Activated T-cell treated with anti-CD3 and anti-CD28 coated beads, Interleukin-2, amount 50 U/mL, for 72 hours (primary cell): ENCODE measurements at places on chromosomes 12 and 14. TPM values are rescaled to one million over a fixed set of nuclear protein-coding genes. Genes with fewer than 3 reads are reported as not detected.
A peak's percentile ranks its signal among the peaks of the same experiment; 100 is the strongest.

DNA sequence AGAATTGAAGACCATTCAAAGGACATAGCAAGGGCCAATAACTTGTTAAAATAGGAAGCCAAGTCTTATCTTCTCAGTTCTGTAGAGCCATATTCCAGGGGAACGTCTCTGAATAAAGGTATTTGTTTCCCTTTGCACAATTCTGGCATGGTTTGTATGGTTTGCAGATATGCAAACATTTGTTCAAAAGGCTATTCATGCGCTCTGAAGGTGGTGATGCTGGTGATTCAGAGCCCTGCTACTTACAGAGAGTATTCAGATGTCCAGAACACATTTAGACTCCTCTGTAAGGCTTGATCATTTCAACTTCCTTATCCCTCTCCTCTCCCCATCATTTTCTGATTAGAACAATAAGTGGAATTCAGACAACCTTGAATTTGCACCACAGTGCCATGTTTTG is 35.9 kb downstream of the SLC4A8 start:
- no peak overlapping the region for H3K4me3 ChIP-seq
- no peak overlapping the region for H3K27ac ChIP-seq
- H3K4me1 ChIP-seq, result no peaks in the 10 kb centered on the region
- no peak for DNase-seq
- no peaks in the 10 kb centered on the region for H3K27me3 ChIP-seq

GRCh38 chr14:52089218-52089617 is 20.4 kb upstream of the NID2 start:
- H3K27ac ChIP-seq, result no peak overlapping the region
- H3K27me3 ChIP-seq, result peaks cover 12% of the 10 kb centered on the region
- peaks cover 3% of the 10 kb centered on the region for H3K36me3 ChIP-seq
- H3K4me3 ChIP-seq, result no peak overlapping the region
- no peaks in the 10 kb centered on the region for H3K4me1 ChIP-seq
- no peak for DNase-seq

DNA sequence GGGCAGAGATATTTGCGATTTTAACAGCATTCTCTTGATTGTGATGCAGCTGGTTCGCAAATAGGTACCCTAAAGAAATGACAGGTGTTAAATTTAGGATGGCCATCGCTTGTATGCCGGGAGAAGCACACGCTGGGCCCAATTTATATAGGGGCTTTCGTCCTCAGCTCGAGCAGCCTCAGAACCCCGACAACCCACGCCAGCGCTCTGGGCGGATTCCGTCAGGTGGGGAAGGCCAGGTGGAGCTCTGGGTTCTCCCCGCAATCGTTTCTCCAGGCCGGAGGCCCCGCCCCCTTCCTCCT is 271 bp upstream of the PSEN1 start:
- peak overlapping the region; percentile 90 for H3K4me3 ChIP-seq
- H3K36me3 ChIP-seq, result peaks cover 9% of the 10 kb centered on the region
- H3K27ac ChIP-seq, result peak overlapping the region; percentile 98
- no peak for DNase-seq
- peaks cover 24% of the 10 kb centered on the region for H3K4me1 ChIP-seq

- no peak overlapping the region for H3K27ac ChIP-seq
- no peaks in the 10 kb centered on the region for H3K27me3 ChIP-seq
- peaks cover 8% of the 10 kb centered on the region for H3K36me3 ChIP-seq
- no peak for DNase-seq
Measured at GRCh38 chr12:70264067-70264867, 21.0 kb downstream of the CNOT2 start.

GRCh38 chr14:69741055-69741454 is 25.9 kb upstream of the SRSF5 start:
- H3K27ac ChIP-seq, result no peak overlapping the region
- no peak overlapping the region for H3K4me3 ChIP-seq
- no peak for DNase-seq
- peaks cover 2% of the 10 kb centered on the region for H3K36me3 ChIP-seq
- H3K27me3 ChIP-seq, result no peaks in the 10 kb centered on the region

LHX5 gene
- 0.07 TPM for total RNA-seq

DNA sequence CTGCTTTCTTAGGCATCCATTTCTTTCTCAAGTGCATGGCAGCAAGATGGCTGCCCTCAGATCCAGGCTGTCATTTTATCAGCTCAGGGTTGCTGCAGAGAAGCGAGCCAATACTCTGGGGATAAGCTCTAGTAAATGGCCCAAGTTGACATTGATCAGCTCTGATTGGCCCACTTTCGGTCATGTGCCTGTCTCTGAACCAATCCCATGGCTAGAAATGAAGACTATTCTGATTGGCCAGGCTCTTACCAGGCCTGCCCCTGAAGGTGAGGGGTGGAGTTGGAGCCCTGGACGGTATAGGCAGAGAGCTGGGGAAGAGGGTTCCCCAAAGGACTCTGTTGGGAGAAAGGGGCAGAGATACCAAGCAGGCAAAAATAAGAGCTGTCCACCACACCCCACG is 41.4 kb downstream of the MYO1H start:
- H3K27ac ChIP-seq, result no peak overlapping the region
- DNase-seq, result no peak
- no peaks in the 10 kb centered on the region for H3K36me3 ChIP-seq
- H3K27me3 ChIP-seq, result peaks cover 37% of the 10 kb centered on the region

- peaks cover 3% of the 10 kb centered on the region for H3K36me3 ChIP-seq
- DNase-seq, result no peak
- no peaks in the 10 kb centered on the region for H3K27me3 ChIP-seq
- no peak overlapping the region for H3K4me3 ChIP-seq
- peaks cover 7% of the 10 kb centered on the region for H3K4me1 ChIP-seq
Measured at GRCh38 chr12:68435816-68436215, 103.7 kb upstream of the MDM1 start.

MAGOHB gene
- total RNA-seq, result 42.7 TPM

DACT1 gene
- total RNA-seq, result 11.3 TPM

DHRS7 gene
- total RNA-seq, result 71.3 TPM

DNA sequence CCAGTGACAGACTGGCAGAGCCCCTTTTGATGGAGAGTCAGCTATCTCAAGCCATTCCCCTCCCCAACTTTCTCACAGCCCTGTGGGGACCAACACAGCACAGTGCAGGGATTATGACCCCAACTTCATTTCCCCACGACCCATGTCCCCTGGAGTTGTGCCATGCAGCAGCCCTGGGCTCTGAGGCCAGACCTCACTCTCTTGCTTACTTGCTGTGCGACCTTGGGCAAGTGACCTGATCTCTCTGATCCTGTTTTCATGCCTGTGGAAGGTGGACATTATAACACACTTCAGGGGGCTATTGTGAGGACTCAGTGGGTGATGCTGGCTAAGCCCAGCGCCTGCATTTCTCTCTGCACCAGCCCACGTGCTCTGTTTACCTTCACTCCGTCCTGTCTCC is 14.1 kb downstream of the OTUB2 start:
- no peaks in the 10 kb centered on the region for H3K27me3 ChIP-seq
- no peak for DNase-seq
- no peaks in the 10 kb centered on the region for H3K36me3 ChIP-seq
- H3K27ac ChIP-seq, result no peak overlapping the region

GRCh38 chr12:99521664-99522063 is 125.9 kb upstream of the GARIN6 start:
- no peak overlapping the region for H3K4me3 ChIP-seq
- H3K27ac ChIP-seq, result no peak overlapping the region

IPO4 gene
- total RNA-seq, result 38.0 TPM

GRCh38 chr14:47763188-47763854 is 87.9 kb upstream of the MDGA2 start:
- no peaks in the 10 kb centered on the region for H3K27me3 ChIP-seq
- DNase-seq, result no peak
- no peaks in the 10 kb centered on the region for H3K4me1 ChIP-seq
- no peak overlapping the region for H3K4me3 ChIP-seq
- H3K27ac ChIP-seq, result no peak overlapping the region

AKAP6 gene
- 3.9 TPM for total RNA-seq

DNA sequence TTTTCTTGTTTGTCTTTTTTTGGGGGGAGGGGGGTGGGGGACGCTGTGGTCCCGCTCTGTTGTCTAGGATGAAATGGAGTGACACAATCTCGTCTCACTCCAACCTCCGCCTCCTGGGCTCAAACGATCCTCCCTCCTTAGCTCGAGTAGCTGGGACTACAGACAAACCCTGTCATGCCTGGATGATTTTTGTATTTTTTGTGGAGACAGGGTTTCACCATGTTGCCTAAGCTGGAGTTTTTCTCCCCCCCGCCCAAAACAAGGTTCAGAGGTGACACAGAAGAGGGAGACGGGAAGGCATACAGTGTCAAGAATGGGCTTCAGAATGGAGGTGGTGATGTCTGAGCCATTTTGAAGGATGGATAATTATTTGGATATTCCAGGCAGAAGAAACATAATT is 116.9 kb upstream of the ATF1 start:
- no peak overlapping the region for H3K27ac ChIP-seq
- no peak overlapping the region for H3K4me3 ChIP-seq
- no peak for DNase-seq
- no peaks in the 10 kb centered on the region for H3K27me3 ChIP-seq
- H3K36me3 ChIP-seq, result peaks cover 4% of the 10 kb centered on the region

GRCh38 chr14:31950331-31950730 is 126.8 kb upstream of the ARHGAP5 start:
- H3K27ac ChIP-seq, result no peak overlapping the region
- H3K36me3 ChIP-seq, result no peaks in the 10 kb centered on the region
- no peak for DNase-seq
- peaks cover under 1% of the 10 kb centered on the region for H3K4me1 ChIP-seq
